SHP77 treated with DMSO at 0.1 percent for 48 hours (cell line): ENCODE measurements at places on chromosomes 1 and 21.

- no peak for DNase-seq
Observed at GRCh38 chr1:245458761-245459174, 304.0 kb downstream of the KIF26B start.

DNA sequence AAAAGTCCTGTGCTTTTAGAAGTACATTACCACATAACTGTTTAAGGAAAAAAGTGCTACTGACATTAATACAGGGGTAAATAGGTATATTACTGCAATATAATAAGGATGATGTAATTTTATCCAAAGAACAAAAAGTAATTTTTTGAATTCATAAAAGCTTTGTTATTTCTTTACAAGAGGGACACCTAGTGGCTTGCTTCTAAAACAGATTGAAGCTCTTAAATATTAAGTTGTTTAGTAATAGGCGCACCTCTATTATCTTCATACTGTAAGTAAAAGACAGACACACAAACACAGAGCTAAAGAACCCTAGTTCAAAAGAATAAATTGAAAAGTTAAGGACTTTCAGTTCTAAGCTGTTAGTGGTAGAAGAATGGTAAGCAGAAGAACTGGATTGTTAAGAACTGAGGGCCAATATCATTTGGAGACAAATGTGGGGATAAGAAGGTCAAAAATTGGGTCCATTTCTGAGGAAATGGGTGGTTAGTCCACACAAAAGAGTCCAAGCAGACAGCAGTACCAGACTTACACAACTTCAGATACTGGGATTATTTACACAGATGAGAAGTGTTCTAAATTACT, 15.4 kb downstream of the ZNHIT6 start:
- DNase-seq: no peak

DNA sequence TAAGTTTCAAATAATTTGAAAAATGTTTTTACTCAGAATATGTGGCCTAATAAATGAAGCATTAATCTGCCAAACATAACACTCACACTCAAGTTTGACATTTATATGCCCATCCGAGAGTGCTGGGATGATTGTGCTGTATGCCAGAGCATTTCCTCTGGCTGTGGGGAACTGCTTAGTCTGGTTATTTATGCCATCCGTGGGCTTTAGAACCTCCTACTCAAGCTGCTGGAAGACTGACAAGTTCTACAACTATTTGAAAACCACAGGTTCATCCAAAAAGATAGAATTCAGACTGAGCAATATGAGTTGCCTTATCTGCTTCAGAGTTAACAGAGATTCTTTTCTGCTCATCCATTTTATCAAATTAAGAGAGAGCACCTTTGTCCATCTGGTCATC, 25.9 kb downstream of the PCNX2 start:
- no peak for DNase-seq

- no peak for DNase-seq
Observed at GRCh38 chr1:246153796-246154212, 353.3 kb downstream of the SMYD3 start.

GRCh38 chr1:60916199-60916598, 166.2 kb upstream of the NFIA start:
- no peak for DNase-seq

- DNase-seq: no peak
Observed at GRCh38 chr21:33936301-33937038, 20.9 kb upstream of the ATP5PO start.

GRCh38 chr1:86975993-86976550, 61.6 kb downstream of the HS2ST1 start:
- DNase-seq: no peak

- no peak for DNase-seq
Observed at GRCh38 chr1:101738475-101738874, 258.3 kb downstream of the OLFM3 start.

- DNase-seq: no peak
Observed at GRCh38 chr1:89948722-89949345, 46.1 kb upstream of the ZNF326 start.

DNA sequence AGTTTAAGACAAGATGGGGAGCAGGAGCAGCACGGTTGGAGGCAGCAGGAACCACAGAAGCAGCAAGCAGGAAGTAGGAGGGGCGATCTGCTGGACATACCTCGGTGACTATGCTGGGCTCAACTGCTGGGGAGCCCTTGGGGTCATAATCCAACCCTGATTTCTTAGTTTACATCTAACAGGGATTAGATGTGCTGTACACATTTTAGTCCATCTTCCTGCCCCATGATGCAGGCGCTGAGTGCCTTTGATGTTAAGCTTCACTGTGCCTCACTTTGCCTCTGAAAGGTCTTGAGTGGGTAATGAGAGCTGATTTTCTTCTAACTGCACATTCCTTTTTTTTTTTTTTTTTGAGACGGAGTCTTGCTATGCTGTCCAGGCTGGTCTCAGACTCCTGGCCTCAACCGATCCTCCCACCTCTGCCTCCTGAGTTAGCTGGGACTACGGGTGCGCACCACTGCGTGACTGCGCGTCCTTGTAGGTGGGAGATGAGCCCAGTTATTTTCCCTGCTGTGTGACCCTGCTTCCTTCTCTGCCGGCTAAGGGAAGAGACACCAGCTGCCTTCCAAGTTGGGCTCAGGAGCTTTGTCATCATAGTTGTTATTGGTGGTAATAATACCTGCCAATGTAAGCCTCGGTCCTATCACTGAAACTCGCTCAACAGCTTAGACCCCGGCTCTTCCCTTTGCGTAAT, 1.1 kb upstream of the RCAN3 start:
- peak; percentile 26 for DNase-seq

DNA sequence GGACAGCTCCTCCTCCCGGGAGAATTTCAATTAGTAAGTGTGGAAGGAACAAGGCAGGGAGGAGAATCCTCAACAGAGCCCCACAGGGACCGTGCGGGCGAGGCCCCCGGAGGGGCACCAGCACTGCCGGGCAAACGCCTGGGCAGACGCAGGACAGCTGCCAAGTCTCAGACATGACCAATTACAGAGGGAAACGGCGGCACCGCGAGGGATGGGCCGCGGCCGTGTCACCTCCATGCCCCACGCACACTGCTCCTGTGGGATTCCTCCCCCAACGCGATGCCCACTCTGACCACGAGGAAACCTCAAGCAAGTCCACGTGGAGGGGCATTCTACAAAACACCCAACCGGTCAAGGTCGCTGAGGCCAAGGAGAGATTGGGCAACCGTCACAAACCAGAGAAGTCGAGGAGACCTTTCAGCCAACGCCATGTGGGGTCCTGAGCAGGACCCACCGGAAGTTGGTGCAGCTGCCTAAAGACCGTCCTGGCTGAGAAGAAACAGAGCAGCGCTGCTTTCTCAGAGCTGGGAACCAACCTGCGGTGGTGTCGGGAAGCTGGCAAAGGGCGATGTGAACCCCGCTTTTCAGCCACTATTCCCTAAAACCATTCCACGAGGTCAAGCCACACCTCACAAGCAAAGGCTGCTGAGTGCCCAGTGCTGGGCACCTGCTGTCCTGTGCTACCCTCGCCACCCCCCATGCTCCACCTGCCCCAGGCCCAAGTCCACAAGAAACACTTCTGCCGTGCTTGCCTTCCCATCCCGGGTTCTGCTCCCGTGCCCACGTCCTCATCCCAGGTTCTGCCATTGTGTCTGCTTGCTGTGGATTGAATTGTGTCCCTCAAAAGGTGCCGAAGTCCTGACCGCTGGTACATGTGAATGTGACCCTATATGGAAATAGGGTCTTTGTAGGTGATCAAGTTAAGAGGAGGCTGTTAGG, 1.4 kb upstream of the KRTAP10-4 start:
- no peak for DNase-seq

- DNase-seq: no peak
Observed at GRCh38 chr1:104593413-104594187, 843.9 kb downstream of the AMY1C start.

DNA sequence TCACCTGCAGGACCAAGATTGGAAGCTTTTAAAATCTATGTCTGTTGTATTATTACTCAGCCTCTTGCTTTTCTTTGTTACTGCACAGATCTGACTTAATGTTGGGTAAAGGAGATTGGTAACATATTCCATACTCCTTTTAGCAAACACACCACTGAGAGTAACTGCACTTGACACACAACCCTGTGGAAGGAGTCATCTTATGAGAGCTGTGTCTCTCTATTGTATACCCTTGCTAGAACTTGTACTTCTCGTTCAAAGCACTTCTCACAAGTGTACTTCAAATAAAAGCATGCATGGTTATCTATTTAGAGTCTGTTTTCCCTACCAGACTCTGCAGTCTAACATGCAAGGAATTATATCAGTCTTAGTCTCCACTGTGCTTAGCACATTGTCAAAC, 813.4 kb downstream of the ADGRL2 start:
- DNase-seq: no peak

- peak; percentile 52 for DNase-seq
Observed at GRCh38 chr1:20486457-20487235, 636 bp upstream of the CAMK2N1 start.

- no peak for DNase-seq
Observed at GRCh38 chr1:244788493-244789275, 46.8 kb upstream of the COX20 start.

- no peak for DNase-seq
Observed at GRCh38 chr1:178362747-178363146, 134.0 kb downstream of the CLEC20A start.

DNA sequence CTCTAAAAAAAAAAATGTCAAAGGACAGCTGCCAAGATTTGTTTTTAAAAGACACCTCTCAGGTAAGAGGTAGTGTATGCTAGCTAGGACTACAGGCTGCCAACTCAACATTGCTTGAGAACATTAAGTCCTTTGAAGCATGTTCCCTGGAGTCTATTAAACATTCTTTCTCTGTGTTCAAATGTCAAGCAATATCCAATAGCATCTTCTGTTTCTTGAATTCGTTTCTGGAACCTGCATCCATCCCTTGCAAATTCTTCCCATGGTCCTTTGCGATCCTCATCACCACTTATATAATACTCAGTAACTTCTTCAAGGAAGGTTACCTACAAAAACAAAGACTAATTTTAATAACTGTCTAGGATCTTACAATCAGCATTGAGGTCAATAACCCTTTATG, 5.6 kb downstream of the PPP1R15B start:
- DNase-seq: no peak

- peak; percentile 32 for DNase-seq
Observed at GRCh38 chr1:81151206-81151605, 649.5 kb upstream of the ADGRL2 start.

GRCh38 chr1:27622828-27623227, 12.2 kb downstream of the FGR start:
- DNase-seq: no peak

DNA sequence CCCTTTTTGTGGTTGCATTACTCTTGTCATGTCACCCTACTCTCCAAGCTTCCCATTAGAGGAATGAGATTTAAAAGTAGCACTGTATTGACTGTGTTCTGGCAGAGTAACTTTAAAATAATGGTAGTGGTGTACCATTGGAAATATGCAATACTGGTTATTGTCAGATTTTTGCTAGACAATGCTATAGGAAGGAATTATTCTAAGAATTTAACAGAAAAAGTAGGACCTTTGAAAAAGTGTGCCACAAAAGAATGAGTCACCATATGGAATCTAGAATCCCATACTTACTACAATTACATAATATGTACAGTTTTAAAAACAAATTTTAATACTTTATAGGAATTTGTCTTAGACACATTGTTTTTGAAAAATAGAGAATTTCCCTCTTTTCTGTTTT, 13.8 kb downstream of the MIER1 start:
- no peak for DNase-seq

DNA sequence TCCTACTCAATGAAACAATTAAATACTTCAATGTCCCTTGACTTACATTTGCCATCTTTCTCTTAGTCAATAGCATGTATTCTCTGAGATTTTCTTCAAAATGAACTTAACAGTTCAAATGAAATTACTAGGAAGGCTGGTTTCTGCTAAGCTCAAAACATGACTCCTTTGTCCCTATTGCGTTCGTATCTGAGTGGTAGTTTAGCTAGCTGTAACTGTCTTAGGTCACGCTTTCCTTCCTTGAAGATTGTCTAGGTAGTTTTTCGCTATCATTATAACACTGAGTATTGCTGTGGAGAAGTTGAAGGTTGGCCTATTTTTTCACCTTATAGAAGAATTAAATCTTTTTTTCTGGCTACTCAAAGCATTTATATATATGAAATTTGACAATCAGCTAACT, 1535.2 kb downstream of the PLA2G4A start:
- DNase-seq: no peak

GRCh38 chr1:92980732-92981647, 19.7 kb upstream of the DIPK1A start:
- DNase-seq: no peak

DNA sequence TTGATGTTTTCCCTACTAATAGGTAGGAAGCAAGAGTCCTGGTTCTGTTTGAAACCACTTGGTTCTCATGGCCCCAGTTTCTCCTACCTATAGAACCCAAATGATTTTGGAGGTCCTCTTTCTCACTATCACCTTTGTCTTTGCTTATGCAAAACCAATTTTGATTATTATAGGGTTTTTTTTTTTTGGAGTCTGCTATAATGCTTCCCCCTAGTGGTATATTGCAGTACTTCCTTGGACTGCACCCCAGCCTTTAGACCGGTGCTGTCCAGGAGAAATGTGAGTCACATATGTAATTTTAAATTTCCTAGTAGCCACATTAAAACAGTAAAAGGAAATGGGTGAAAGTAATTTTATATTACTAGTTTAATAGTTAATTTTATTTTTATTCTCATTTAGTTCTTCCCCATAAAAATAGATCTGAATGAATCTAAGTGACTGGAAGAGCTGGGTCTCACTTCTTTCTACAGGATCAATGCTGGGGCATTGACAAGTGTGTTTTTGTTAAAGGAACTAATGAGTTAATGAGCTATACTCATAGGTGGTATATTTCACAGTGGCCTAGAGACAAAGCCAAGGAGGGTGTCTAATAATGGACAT, 10.6 kb downstream of the FCMR start:
- DNase-seq: peak; percentile 40

- peak; percentile 8 for DNase-seq
Observed at GRCh38 chr1:220681220-220681880, 8.8 kb upstream of the C1orf115 start.

DNA sequence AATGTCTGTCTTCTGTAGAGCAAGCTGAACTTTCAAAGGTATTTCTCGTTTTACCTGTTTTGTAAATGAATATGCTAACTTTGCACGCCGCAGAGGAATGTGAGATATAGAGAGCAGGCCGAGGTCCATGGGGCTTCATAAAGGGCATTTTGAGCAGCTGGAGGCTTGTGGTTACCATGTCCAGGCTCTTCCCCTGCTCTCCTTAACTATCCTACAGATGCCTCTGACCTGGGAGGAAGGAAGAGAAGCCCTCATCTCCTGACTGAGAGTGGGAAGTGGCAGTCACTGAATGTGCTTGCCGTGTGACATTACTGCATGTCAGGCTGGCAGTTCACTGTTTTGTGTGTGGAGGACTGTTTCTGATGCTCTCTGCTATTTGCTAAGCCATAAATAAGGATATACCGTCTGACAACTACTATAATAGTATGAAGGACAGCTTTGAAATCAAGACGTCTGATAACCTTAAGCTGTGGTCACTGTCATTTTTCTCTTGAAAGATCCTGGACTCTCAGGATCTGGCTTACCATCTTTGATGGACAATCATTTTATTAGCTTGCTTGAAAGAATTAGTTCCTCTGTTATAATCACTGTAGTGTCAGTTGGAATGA, 92.2 kb downstream of the DYRK1A start:
- no peak for DNase-seq
